CD4-positive, alpha-beta T cell treated with Interleukin-6 at 100 ng/mL for 8 hours (primary cell): ENCODE measurements at places on chromosomes 1 and 21.

DNA sequence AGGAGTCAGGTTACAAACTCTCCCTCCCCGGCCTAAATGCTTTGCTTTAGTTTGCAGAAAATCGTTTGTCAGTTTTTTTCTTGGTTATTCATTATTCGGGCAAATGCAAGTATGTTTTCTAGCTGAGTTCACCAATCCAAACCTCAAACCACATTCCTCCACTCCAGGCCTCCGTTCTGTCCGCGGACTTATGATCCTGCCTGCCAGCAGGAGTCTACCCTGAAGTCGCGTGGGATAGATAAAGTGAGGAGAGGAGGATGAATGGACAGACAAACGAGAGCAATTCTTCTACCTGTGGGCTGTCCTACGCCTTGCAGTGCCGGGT, 1.3 kb downstream of the ADAMTS1 start:
- DNase-seq = no peak

DNA sequence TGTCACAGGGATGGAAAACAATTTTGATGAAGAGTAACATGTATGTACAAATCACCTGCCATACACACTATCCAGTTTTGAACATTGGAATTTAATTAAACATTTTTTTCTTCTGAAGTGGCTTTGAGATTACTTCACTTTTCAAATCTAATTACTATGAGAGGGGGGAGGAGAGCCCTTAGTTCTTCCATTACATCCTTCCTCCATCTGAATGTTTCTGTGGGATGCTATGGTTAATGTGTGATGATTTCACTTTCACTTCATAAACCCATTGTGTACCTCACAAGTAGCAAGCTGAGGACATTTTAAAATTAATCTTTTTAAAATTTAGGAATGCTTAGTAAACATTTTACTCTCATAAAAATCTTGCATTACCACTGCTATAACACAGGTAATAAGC, 156.9 kb downstream of the RUNX1 start:
- DNase-seq = no peak

GRCh38 chr1:153001382-153001781, at the start of gene SPRR3:
Gene SPRR3 (plus strand): TSS chr1:153001749. CDS start chr1:153003021, 1,272 bp downstream.
- DNase-seq = no peak

- DNase-seq = no peak
These were observed 12.1 kb downstream of the ERG start for GRCh38 chr21:38486221-38486620.

GRCh38 chr21:43318841-43319781, 107.8 kb downstream of the SIK1 start:
- no peak for DNase-seq

DNA sequence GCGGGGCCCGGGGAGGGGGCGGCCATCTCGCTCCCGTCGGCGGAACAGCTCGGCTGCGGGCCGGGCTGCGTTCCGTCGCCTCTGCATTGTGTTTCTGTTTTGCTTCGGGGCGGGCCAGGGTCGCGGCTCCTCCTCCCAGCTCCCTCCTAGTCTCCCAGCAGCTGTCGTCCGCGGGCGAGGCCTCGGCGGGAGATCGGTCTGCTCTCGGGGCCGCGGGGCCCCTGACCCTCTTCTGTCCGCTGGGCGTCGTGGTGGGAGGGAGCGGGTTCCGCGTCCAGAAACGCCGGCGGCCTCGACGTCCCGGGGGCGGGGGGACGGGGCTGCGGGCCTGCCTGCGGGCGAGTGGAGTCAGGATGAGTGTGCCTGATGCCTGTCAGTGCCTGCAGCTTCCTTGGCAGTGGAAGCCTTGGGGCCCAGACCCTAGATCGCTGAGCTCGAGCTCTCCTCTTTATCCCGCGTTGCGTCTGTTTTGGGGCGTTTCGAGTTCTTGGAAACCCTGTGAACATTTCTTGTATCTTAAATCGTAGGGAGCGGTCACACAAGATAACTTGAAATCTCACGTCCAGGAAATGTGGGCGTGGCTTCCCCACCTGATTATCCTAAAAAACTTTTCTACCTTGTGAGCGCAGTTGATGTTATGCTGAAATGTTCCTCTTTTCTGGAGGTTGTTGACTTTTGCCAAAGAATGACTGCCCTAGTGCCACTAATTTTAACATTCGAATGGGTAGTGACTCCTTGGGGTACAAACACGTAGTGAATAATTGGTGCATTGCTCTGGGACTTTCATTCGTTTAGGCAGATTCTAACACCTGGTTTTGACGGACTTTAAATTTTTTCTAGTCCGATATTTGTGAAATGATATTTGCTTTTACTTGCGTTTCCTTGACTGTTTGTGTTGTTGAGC, 676 bp downstream of the MORC3 start:
- peak; percentile 33 for DNase-seq

DNA sequence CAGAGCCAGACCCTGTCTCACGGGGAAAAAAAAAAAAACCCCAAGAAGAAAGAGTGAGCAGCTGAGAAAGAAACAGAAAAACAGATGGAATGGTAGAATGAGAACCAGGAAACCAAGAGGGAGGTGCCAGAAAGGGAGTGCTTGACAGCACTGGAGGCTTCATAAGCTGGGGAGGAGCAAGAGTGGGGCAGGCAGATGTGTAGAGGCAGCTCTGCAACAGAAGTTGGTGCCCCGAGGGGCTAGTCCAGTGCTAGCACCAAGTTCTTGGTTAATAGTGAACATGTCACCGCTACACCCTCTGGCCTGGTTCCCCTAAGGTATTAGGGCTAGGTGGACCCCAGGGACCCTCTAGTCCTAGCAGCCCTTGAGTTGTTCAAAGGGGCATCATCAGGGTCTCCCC, 98.0 kb downstream of the TGFBR3 start:
- DNase-seq = no peak
